ENCODE measurements at places on chromosomes 11 and 22.

DNA sequence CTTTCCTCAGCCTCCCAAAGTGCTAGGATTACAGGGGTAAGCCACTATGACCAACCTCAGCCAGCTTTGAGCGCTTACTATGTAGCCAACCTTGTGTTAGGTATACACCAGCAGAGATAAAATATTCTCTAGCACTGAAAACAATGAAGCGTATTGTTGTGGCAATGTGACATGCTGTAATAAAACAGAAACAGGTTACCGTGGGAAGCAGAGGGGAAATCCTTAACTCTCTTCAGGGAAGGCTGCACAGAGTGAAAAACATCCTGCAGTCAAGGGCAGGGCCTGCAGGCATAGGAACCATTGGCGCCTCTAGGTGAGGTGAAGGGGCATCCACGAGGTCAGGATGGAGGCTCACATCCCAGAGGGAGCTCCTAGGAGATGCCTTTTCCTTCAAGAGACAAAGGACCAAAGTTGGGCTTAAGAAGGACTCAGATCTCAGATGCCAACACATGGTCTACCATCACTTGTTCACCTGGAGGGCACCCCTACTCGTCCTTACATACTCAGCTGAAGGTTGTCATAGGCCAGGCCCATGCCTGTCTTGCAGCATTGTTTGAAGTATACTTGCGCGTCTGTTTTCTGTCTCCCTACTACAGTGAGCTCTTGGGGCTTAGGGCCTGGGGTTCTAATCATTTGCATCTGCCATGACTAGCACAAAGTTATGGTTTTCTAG is 8.0 kb downstream of the POLD4 start:
- DNase-seq: no peak

DNA sequence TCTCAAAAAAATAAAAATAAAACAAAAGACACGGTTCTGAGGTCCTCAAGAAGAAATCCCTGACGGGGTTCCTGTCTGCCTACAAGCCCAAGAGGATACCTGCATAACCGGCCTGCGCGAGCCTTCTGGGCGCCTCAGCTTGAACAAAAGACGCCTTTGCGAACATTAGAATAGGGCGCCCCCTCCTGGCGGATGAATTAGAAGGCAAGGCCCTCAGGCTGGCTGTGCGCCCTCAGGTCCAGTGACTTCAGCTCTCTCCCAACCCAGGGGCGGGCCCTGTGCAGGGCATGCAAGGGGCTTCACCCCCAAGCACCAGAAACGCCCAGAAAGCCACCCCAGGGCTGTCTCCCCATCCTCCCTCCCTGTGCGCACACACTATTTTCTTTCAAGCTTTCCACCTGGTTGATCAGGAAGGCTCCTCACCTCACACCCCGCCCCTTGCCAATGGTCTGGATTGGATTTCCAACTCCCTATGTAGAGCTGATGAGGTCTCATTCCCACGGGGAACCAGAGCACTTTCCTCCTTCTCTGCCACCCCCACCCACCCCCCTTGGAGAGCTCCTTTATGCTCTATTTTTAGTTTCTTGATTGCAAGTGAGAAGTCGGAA is 273.3 kb downstream of the BUD13 start:
- peak; percentile 77 for DNase-seq

DNA sequence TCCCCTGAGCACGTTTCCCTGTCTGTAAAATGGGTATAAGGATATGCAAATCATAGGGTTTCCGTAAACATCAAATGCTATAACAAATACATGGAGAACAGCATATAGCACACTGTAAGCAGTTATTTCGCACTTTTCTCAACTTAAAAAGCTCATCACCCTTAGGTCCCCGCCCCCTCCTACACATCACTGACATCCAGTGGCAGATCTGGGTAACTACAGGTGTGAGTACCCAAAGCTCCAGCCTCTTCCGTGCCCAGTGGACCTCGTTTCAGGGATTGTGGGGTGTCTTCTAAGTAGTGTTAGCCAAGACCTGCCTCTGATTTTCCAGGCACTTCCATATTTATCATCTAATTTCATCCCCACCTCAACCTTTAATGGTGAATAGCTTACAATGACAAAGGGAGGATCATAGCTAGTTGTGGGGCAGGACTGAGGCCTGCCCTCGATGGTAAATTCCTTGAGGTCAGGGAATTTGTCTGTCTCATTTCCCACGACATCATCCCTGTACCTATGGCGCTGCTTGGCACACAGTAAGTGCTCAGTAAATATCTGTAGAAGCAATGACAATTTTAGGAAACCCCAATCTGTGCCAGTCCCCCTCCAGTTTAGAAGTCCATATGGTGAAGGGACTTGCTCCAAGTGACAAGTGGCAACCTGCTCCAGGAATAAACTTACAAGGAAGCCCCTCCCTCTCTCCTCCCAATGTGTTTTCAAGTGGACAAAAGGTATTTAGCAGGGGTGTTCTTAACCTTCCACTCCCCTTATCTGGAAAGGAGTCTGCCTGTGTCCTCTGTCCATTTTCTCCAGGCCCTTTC is 340.5 kb downstream of the TENM4 start:
- DNase-seq: no peak

DNA sequence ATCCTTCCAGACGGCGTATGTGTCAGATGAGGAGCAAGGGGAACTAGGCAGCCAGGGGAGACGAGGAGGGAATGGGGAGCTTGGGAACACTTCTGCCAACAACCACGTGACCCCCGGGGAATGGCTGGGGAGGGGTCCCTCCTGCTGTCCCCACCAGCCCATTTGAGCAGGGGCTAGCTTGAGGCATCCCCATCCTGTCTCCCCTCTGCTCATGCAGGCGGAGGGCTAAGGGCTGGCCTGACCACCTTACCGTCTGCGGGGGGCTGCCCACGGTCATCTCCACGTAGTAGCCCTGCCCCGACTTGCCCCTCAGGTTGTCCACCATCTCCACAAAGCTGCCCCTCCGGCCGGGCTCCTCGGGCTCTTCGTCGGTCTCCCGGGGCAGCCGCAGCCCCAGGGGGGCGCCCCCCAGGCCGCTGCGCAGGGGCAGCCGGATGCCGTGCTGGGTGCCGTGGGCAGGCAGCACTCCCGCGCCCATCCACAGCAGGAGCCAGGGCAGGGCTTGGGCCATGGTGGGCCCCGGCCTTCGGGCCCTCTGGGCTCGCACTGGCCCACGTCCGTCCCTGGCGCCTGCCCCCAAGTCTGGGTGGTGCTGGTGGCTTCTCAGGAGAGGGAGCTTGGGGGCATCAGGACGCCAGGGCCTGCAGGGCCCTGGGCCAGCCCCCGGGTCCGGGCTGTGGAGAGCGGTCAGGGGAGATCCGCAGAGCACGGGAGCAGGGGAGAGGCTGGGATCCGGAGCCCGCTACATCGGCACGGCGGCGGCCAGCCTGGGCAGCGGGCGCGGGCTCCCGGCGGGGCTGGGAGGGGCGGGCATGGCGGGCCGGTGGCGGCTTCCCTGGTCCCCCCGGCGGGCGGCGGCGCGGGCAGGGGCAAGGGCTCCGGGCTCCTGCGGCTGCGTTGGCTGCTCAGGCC is 515 bp downstream of the BACE1 start:
- DNase-seq: no peak

- no peak for DNase-seq
Observed at GRCh38 chr11:8728563-8728962, 46.0 kb downstream of the RPL27A start.

- DNase-seq: no peak
Observed at GRCh38 chr11:61666684-61667297, 13.4 kb upstream of the DAGLA start.

- DNase-seq: no peak
Observed at GRCh38 chr11:110513259-110513801, 83.6 kb downstream of the FDX1 start.

GRCh38 chr11:126494831-126495230 is 139.3 kb downstream of the ST3GAL4 start:
- DNase-seq: no peak

DNA sequence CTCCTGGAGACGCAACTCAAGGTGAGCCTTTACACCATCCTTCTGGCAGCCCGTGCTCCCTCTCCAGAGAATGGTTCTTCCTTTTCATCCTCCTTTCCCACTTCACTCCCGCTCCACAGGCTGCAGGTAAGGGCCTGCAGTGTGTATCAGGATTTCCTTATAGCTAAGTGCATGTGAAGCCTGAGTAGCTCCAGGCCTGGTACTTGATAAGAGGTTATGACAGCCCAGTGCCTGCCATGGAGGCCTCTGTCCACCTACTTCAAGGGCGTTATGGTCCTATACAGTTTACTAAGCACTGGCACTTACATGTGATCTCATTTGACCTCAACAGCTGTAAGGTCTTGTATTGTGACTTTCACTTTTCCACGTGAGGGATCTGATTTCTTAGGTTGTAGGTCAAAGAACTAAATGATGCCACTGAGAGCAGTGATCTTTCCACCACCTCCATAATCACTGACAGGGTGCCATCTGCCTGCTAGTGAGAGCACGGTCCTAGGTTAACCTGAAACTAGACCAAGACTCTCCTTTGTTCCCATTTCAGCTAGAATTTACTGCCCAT is 18.1 kb downstream of the SSH3 start:
- no peak for DNase-seq

GRCh38 chr11:119377961-119378667 is 3.4 kb downstream of the USP2 start:
- DNase-seq: no peak

DNA sequence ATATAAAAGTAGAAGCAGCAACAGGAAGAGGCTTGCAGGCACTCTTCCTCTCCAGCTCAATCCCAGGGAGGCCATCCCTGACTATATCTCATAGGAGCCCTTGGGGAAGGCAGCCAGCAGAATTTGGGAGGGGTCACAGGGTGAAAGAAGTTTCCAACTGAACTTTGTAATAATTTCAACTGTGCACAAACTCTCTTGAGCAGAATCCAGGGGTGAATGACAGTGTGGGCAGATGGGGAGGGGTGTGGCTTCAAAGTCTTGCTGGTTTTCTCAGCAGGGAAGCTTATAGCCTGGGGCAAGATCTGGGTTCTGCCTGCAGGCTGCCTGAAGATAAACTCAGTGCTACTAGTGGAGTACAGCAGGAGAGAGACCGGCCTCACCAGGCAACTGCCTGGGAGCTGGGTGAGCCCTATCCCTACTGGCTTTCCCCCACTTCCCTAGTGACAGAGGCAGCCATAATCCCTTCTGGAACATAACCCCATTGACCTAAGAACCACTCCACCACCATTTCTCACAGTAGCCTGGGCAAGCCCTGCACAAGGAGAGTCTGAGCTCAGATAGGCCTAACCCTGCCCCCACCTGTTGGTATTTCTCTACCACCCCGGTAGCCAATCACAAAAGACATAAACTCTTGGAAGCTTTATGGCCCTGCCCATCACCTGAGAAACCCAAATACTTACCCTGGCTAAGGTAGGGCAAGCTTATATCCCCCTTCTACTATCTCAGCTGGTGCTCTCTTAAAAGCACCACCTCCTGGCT is 17.8 kb upstream of the TTC12 start:
- no peak for DNase-seq

GRCh38 chr11:12744826-12745502 is 70.7 kb downstream of the TEAD1 start:
- no peak for DNase-seq

DNA sequence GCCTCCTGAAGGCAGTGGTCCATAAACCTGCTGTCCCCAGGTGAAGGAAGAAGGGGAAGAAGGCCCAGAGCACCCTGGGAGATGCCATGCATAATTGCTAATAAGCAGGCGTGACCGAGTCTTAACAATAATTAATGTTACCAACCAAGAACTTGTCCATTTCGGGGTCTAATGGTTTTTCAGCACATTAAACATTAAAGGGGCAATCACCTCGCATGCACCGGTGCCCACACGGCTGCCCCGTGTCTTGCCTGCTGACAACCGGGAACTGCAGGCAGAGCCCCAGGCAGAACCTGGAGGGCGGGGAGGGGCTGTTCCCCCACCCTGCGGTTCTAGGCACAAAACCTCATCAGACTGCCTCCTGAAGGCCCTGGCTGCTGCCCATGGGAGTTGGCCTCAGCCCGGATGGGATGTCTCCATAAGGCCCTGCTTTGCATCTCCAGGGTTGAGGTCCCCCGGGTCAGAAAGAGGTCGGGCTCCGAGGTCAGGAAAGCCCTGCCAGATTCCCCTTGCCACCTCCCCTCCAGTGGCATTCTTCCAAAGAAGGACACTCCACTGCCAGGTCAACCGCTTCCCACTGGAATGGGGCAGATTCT is 169.0 kb downstream of the BUD13 start:
- no peak for DNase-seq

DNA sequence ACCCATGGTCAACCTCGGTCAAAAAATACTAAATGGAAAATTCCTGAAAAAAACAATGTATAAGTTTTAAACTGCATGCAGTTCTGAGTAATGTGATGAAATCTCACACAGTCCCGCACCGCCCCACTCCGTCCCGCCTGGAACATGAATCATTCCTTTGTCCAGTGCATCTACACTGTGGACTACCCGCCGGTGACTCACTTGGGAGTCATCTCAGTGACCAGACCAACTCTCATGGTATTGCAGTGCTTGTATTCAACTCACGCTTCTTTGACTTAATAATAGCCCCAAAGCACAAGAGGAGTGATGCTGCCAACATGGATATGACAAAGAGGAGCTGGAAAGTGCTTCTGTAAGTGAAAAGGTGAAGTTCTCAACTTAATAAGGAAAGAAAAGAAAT is 48.8 kb downstream of the ARHGAP32 start:
- DNase-seq: no peak

- no peak for DNase-seq
Observed at GRCh38 chr11:131601586-131601985, 231.2 kb downstream of the NTM start.

- DNase-seq: no peak
Observed at GRCh38 chr11:115279813-115280761, 224.1 kb downstream of the CADM1 start.

DNA sequence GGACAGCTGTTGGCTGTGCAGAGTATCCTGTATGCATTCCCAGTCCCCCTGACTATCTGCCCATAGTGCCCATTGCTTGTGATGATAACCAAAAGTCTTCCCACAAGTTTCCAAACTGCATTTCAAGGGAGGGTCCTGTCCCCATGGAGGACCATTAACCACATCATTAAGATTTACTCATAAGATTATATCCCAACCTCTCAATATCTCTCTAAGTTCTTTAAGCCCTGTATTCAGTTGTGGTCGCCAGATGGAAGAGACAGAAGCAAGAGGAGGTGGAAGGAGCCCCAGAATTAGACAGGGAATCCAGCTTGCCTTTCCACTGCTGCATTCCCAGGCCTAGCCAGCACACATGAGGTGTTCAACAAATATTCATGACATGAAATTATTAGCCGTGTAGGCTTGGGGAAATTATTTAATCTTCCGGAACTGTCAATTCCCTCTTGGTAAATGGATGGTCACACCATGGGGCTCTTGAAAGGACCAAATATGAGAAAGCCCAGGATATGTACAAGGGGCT is 42.6 kb upstream of the TIMP3 start:
- no peak for DNase-seq

GRCh38 chr22:49079027-49079725 is 748.5 kb downstream of the BRD1 start:
- no peak for DNase-seq

DNA sequence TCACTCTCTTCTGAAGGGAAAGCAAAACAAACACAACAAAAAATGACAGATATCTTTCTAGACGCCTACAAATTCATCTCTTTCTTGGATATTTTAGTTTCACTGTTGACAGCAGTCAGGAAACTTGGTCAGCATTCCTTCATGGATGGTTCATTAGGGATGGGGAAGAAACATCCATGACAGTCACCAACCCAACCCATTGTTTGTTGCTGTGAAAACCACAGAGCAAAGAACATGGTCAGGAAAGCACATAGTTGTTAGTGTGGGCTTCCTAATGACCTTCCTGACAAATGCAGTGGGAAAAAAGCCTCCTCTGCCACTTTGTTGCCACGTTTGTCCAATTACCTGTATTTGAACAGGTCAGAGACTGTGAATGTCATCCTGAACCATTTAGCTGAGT is 139.8 kb upstream of the SNX19 start:
- no peak for DNase-seq

GRCh38 chr11:9078113-9079086 is 13.0 kb downstream of the SCUBE2 start:
- no peak for DNase-seq
